ENCODE measurements at places on chromosomes 3 and 15. TPM values are rescaled to one million over a fixed set of nuclear protein-coding genes. Genes with fewer than 3 reads are reported as not detected.

LSMEM2 gene
- 0.82 TPM for total RNA-seq

DNA sequence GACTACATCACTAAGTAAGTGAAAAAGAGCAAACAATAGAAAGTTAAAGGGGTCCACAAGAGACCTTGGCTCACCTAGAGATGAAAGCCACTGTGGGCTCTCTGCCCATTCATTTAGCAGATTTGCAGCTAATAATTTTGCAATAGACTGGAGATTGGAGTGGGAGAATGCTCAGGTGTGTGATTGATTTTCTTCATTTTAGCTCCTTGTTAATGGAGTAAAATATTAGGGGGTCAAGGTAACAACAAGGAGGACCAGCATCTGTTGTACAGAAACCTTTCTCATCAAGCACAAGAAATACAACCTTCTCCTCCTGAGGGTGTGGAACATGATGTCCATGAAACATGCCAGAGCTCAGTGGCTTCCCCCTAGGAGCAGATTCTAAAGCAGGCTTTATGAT lies 63.2 kb downstream of the TMEM266 start:
- no peak for DNase-seq

GRCh38 chr3:123325766-123326256 lies 123.1 kb downstream of the ADCY5 start:
- DNase-seq, result no peak

DNA sequence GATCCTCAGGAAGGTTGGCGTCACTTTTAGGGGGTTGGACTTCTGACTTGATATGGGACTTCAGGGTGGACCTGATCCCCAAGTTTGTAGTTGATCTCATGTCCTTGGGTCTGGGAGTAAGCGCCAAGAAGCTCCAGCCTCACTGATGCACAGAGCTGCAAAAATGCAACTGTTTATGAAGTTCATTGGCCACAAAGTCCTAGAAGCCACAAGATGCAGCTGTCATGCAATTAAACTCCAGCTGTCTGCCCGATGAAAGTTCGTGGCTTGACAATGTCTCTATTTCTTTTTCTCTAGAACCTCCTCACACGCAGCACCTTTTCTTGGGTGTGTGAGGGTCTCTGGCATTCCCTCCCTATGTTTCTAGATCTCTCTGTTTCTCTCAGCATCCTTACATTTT lies 9.2 kb upstream of the ACAN start:
- no peak for DNase-seq

DNA sequence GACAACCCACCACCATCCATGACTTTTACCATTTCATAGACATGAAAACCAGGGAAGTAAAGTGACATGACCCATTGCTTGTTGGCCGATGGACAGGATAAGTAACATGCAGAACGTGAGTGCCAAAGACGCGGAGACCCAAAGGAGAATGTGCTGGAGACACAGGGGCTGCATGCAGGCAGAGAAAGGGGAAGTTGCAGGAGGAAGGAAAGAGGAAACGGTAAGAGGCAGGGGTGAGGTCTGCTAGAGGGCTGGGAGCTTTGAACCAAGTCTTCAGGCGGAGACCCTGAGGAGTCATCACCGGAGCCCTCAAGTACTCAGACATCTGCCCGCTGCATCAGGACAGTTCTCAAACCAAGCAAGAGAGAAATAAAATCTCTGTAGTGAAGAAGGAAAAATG lies 34.9 kb downstream of the MAGEF1 start:
- DNase-seq, result no peak

GRCh38 chr3:157104928-157105652 lies 54.9 kb downstream of the CCNL1 start:
- no peak for DNase-seq

DNA sequence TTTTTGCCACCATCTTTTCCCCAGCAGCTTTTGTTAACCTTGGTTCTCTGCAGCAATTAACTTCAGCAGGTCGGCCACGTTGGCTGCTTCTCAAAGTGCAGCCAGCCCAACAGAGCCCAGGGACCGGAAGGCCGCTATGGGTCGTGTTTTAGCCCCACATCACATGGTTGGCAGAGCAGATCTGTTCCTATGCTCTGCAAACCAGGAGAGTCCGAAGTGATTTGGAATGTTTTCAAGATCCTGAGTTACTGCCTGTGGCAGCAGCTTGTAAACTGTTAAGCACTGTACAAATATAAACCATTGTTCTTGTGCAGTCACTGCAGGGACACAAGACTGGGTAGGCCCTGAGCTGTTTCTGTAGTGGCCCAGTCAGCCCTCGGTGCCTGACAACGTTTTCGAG lies 69.6 kb upstream of the MYZAP start:
- no peak for DNase-seq

- DNase-seq, result no peak
These were observed 9.7 kb upstream of the MAP3K13 start for GRCh38 chr3:185353225-185353624.

GRCh38 chr3:152574461-152575079 lies 260.4 kb upstream of the P2RY1 start:
- DNase-seq, result no peak

All from frontal cortex (tissue), 4 donors.